Esophagus (tissue), 2 donors: ENCODE measurements at places on chromosomes 1 and 21. TPM values are rescaled to one million over a fixed set of nuclear protein-coding genes. Genes with fewer than 3 reads are reported as not detected.

The FAM72B gene
- polyA plus RNA-seq = 2.2 TPM

The EVA1C gene
- 21.1 TPM for polyA plus RNA-seq

The CATSPERE gene
- polyA plus RNA-seq = 0.39 TPM

The CYP4A11 gene
- polyA plus RNA-seq = 0.01 TPM

The TESK2 gene
- polyA plus RNA-seq = 4.3 TPM

The CYYR1 gene
- 4.2 TPM for polyA plus RNA-seq
